ENCODE measurements at places on chromosomes 7 and 10.

- no peak for DNase-seq
Observed at GRCh38 chr7:8881916-8882315, 448.5 kb downstream of the NXPH1 start.

DNA sequence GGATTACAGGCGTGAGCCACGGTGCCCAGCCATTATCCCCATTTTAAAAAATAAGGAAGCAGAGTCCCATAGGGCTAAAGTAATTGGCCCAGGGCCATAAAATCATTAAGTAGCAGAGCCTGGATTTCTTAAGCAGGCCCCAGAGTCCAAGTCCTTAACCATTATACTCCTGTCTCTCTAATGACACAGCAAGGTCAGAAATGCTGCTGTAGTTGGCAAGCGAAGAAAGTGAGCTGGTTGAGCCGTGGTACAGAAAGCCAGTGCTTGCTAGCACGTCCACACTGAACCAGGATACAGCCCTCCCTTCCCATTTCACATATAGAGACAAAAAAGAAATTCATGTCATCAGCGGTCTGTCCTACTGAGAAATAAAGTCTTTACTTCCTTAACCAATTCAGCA, 562.7 kb downstream of the GALNT17 start:
- no peak for DNase-seq

DNA sequence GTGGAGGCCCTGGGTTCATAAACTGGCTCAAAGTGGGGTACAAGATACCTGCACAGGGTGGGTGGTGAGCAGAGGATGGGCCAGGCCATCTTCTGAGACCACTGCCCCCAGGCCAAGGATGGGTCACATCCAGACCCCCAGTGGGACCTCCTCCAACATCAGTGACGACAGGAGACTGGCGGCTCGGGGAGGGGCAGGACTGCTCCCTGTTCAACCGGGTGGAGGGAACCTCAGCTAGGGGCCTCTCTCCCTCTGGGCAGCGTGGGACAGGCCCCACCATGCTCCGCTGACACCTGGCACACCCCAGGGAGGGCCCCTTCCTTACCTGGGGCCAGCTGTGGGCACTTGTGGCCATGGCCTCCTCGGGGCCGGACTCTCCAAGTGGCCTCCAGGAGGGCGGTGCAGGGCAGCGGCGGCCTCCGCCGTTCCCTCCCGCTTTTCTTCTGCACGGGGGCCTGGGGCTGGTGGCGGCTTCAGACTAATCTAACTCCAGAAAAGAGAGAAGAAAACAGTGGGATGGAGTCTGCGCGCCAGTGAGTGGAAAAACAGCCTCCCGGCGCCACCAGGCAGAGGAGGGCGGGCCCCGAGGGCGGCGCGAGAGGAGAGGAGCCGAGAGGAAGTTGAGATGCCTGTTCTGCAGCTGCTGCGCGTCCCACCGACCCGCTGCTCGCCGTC, at the start of gene CALHM2:
TSS of gene CALHM2 (minus strand) at position 540 of the 675 bp plus-strand sequence. CDS start 2,429 bp downstream, outside the sequence.
- DNase-seq, result peak; percentile 61

DNA sequence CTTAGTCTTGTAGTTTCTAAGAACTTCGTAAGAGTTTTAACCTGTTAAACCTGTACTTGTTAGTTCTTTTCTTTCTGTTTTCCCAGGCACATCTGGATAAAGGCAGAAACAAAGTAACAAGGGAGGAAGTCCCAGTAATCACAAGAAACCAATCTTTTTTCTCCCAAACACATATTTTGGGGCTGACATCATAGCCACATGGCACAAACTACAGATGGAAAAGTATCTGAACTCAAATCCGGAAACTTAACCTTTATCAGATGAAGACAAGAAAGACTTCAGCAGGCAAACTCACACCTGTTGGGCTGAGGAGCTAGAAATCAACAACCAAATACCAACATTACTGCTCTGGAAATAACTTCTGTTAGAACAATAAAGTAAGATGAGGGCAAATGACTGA, 67.1 kb downstream of the CUBN start:
- DNase-seq, result no peak

DNA sequence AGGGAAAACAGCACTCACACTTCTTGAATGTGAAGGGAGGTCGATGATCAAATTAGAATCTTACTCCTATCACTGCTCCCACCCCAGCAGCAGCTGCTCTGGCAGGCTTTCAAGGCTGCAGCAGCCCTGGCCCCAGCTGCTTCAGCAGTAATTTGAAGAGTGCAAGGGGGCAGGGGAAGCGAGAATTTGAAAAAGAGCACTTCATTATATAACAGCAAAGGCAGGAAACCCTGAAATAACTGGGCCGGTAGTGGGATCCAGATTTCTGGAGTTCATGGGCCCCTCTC, 44.9 kb downstream of the MYPN start:
- no peak for DNase-seq

Data from stimulated activated CD4-positive, alpha-beta T cell treated with anti-CD3 and anti-CD28 coated beads, Interleukin-12 subunit alpha, Interleukin-12 subunit beta, amount 100 ng/mL, for 24 hours (primary cell).